ENCODE measurements at places on chromosomes 16 and 17.

GRCh38 chr16:21159281-21159951 is 942 bp downstream of the LDAF1 start:
- H3K27ac ChIP-seq = no peak overlapping the region
- H3K27me3 ChIP-seq = peaks cover 1% of the 10 kb centered on the region
- peak; percentile 36 for DNase-seq
- H3K36me3 ChIP-seq = no peaks in the 10 kb centered on the region

DNA sequence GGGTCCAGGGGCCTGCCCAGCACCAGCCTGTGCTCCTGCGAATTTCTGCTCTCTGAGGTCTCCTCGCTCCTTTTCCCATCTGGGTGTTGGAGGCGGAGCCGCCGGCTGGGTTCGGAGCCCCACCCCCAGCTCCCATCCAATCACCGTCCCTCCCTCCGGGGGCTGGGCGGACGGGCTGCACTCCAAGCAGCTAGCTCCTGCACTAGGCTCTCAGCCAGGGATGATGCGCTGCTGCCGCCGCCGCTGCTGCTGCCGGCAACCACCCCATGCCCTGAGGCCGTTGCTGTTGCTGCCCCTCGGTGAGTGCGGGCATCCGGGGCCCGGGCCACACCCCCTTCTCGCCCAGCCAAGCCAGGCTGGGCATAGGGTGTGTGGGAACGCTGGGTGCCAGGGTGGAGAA is at the start of gene NRN1L:
Gene NRN1L (plus strand): TSS at position 202 of the 400 bp plus-strand sequence. CDS start 19 bp downstream, at position 221.
- peak within 1 kb of the TSS; percentile 34 for H3K27ac ChIP-seq
- peak within 1 kb of the TSS; percentile 10 for H3K4me3 ChIP-seq
- H3K36me3 ChIP-seq = no peaks in the 10 kb centered on the region
- peak; percentile 93 for DNase-seq
- peaks cover 5% of the 10 kb centered on the region for H3K27me3 ChIP-seq
- peaks cover 7% of the 10 kb centered on the region for H3K4me1 ChIP-seq

- H3K27ac ChIP-seq = no peak overlapping the region
- peaks cover 6% of the 10 kb centered on the region for H3K27me3 ChIP-seq
- no peaks in the 10 kb centered on the region for H3K36me3 ChIP-seq
- H3K4me3 ChIP-seq = peak overlapping the region; percentile 57
- peaks cover 31% of the 10 kb centered on the region for H3K4me1 ChIP-seq
Measured at GRCh38 chr17:64964796-64965195, 45.5 kb upstream of the LRRC37A3 start.

DNA sequence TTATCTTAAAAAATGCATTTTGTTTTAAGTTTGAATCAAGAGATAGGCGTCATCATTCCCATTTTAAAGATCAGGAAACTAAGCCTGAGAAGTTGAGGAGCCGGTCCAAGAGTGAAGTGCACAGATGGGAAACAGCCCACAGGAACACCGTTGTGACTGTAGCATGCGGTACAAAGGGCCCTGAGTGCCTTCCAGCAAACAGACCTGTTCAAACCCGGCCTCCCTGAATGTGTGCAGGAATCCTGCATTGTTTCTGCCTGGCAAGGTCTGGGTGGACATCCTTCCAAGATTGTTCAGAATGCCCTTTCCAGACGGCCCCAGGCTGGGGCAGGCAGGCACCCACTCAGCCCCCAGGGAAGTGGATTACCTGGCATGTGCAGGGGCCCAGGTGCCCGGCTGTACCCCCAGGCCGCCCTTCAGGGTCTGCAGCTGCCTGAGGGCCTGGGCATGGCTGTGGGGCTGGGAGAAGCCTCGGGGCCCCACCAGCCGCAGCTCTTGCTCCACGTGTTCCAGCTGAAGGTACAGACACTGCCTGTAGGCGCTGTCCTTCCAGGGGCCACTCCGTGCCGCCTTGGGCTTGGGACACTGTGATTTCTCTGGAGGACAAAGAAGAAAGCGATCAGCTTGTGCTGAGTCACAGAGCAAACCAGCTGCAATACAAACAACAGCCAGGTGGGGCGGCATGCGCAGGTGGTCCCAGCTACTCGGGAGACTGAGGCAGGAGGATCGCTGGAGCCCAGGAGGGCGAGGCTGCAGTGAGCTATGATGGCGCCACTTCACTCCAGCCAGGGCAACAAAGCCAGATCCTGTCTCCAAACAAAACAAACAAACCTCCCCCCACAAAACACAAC is 45.0 kb upstream of the GCSH start:
- DNase-seq = peak; percentile 23
- no peak overlapping the region for H3K4me3 ChIP-seq
- no peaks in the 10 kb centered on the region for H3K36me3 ChIP-seq
- no peak overlapping the region for H3K27ac ChIP-seq
- H3K27me3 ChIP-seq = no peaks in the 10 kb centered on the region

GRCh38 chr16:15396948-15397594 is 1.5 kb downstream of the MPV17L start:
- no peaks in the 10 kb centered on the region for H3K36me3 ChIP-seq
- no peak for DNase-seq
- H3K4me3 ChIP-seq = no peak overlapping the region
- H3K27me3 ChIP-seq = peaks cover 8% of the 10 kb centered on the region
- H3K27ac ChIP-seq = no peak overlapping the region
- no peaks in the 10 kb centered on the region for H3K4me1 ChIP-seq

GRCh38 chr16:16143038-16143763 is 80.1 kb downstream of the ABCC6 start:
- H3K27me3 ChIP-seq = peaks cover 2% of the 10 kb centered on the region
- no peak overlapping the region for H3K27ac ChIP-seq
- DNase-seq = no peak
- H3K36me3 ChIP-seq = no peaks in the 10 kb centered on the region
- H3K4me3 ChIP-seq = no peak overlapping the region

- DNase-seq = no peak
- no peak overlapping the region for H3K27ac ChIP-seq
- no peaks in the 10 kb centered on the region for H3K4me1 ChIP-seq
- no peak overlapping the region for H3K4me3 ChIP-seq
- H3K36me3 ChIP-seq = no peaks in the 10 kb centered on the region
- H3K27me3 ChIP-seq = no peaks in the 10 kb centered on the region
Measured at GRCh38 chr17:54947396-54947795, 21.1 kb downstream of the COX11 start.

GRCh38 chr17:28119046-28119445 is 76.6 kb downstream of the NLK start:
- H3K36me3 ChIP-seq = no peaks in the 10 kb centered on the region
- no peak overlapping the region for H3K27ac ChIP-seq
- no peaks in the 10 kb centered on the region for H3K27me3 ChIP-seq
- H3K4me1 ChIP-seq = no peaks in the 10 kb centered on the region
- no peak overlapping the region for H3K4me3 ChIP-seq

GRCh38 chr17:74096456-74096855 is 107.0 kb upstream of the RPL38 start:
- peak overlapping the region; percentile 6 for H3K4me3 ChIP-seq
- DNase-seq = no peak
- H3K27me3 ChIP-seq = peaks cover 11% of the 10 kb centered on the region
- H3K27ac ChIP-seq = peak overlapping the region; percentile 93
- peaks cover 9% of the 10 kb centered on the region for H3K36me3 ChIP-seq
- H3K4me1 ChIP-seq = peaks cover 22% of the 10 kb centered on the region

DNA sequence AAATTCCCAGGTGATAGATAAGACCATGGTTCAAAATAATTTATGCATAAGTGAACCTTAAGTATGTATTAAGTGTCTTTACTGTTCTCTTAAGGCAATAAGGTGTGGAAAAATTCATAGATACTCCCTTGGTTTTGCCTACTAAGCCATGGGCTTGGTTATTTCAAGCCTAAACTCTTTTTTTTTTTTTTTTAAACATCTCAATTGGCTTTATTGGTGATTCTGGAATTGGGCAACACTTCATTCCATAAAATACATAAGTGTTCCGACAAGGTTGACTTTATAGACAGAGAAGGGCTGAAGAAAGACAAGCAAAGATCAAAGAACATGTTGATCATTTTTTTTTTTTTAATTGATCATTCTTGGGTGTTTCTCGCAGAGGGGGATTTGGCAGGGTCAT is 73.5 kb downstream of the ESRP2 start:
- peak overlapping the region; percentile 85 for H3K27ac ChIP-seq
- DNase-seq = no peak
- peaks cover 2% of the 10 kb centered on the region for H3K4me1 ChIP-seq
- H3K4me3 ChIP-seq = no peak overlapping the region
- H3K27me3 ChIP-seq = no peaks in the 10 kb centered on the region

GRCh38 chr17:45296003-45296832 is 20.6 kb downstream of the MAP3K14 start:
- H3K27me3 ChIP-seq = peaks cover 7% of the 10 kb centered on the region
- H3K27ac ChIP-seq = no peak overlapping the region
- H3K4me3 ChIP-seq = no peak overlapping the region
- no peaks in the 10 kb centered on the region for H3K36me3 ChIP-seq
- DNase-seq = no peak

DNA sequence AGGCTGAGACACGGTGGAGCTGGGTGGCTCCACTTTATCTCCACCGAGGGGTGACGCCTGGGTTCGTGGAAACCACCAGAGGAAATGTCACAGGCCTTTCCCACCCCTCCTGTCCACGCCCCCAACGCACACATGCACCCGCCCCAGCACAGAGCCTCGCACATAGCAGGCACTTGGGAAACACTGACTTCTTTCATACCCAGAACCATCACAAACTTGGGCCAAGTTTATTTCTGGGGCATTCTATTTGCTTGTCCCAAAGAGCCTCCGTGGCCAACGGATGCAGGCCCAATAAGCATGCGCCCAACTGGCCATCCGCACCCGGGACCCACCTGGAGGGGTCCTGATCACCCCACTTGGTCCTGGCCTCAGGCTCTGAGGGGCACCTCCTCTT is 3.3 kb downstream of the BCAR1 start:
- peaks cover 35% of the 10 kb centered on the region for H3K27me3 ChIP-seq
- peak overlapping the region; percentile 62 for H3K27ac ChIP-seq
- no peak for DNase-seq
- H3K4me1 ChIP-seq = peaks cover 40% of the 10 kb centered on the region
- H3K4me3 ChIP-seq = peak overlapping the region; percentile 70

DNA sequence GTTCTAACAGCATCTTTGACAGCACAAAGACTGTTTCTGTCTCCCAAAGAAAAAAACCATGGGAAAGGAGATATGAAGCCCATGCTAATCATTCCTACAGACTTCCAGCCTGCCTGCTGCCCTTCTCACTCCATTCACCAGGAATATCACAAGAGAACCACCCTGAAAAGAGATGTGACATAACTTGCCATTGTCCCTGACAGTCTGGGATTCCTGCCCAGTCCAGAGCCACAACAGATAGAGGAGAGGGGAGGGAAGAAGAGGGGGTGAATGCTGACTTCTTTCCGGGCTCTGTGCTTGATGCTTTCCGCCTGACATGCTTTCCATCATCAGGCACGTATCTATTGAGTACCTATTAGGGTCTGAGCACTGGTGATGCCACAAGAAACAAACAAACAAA is 31.6 kb upstream of the ASIC2 start:
- no peak for DNase-seq
- H3K27ac ChIP-seq = no peak overlapping the region
- H3K36me3 ChIP-seq = no peaks in the 10 kb centered on the region
- no peak overlapping the region for H3K4me3 ChIP-seq

GRCh38 chr17:77892469-77893143 is 65.9 kb upstream of the TNRC6C start:
- no peak overlapping the region for H3K4me3 ChIP-seq
- H3K27ac ChIP-seq = no peak overlapping the region
- DNase-seq = peak; percentile 66
- no peaks in the 10 kb centered on the region for H3K36me3 ChIP-seq

- peak; percentile 27 for DNase-seq
- H3K4me1 ChIP-seq = no peaks in the 10 kb centered on the region
- H3K27ac ChIP-seq = no peak overlapping the region
- no peaks in the 10 kb centered on the region for H3K27me3 ChIP-seq
- no peaks in the 10 kb centered on the region for H3K36me3 ChIP-seq
- no peak overlapping the region for H3K4me3 ChIP-seq
Measured at GRCh38 chr16:82439678-82440293, 187.0 kb upstream of the CDH13 start.

- no peaks in the 10 kb centered on the region for H3K36me3 ChIP-seq
- no peak overlapping the region for H3K27ac ChIP-seq
- H3K4me3 ChIP-seq = no peak overlapping the region
- no peak for DNase-seq
- peaks cover 3% of the 10 kb centered on the region for H3K4me1 ChIP-seq
- peaks cover 3% of the 10 kb centered on the region for H3K27me3 ChIP-seq
Measured at GRCh38 chr16:85735946-85736345, 14.9 kb downstream of the C16orf74 start.

- DNase-seq = no peak
- no peaks in the 10 kb centered on the region for H3K4me1 ChIP-seq
- H3K4me3 ChIP-seq = no peak overlapping the region
- no peaks in the 10 kb centered on the region for H3K36me3 ChIP-seq
- no peak overlapping the region for H3K27ac ChIP-seq
Measured at GRCh38 chr16:83433201-83433600, 374.6 kb upstream of the HSBP1 start.

GRCh38 chr16:83951544-83951943 is 1.5 kb upstream of the OSGIN1 start:
- H3K27me3 ChIP-seq = peaks cover 3% of the 10 kb centered on the region
- peaks cover 6% of the 10 kb centered on the region for H3K4me1 ChIP-seq
- no peak for DNase-seq

DNA sequence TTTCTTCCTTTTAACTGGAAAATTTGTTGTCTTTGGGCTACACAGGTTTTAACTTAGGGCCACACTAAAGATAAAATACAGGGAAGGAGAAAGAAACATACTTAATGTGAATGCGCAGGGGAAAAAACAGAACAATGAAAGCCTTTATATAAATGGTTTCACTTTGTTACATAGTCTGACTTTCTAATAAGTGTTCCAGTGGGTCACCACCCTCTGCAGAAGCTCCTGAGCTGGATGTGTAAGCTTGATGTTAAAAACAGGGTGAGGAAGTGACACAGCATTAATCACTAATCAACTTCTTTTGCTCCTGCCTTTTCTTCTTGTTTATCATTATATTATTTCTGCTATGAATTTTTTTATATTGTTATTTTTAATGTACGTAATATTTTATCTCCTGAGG is 445.6 kb upstream of the CA10 start:
- no peak overlapping the region for H3K27ac ChIP-seq
- no peaks in the 10 kb centered on the region for H3K27me3 ChIP-seq
- DNase-seq = no peak
- H3K4me3 ChIP-seq = no peak overlapping the region

- no peak overlapping the region for H3K4me3 ChIP-seq
- peaks cover 8% of the 10 kb centered on the region for H3K36me3 ChIP-seq
- H3K4me1 ChIP-seq = peaks cover 8% of the 10 kb centered on the region
- peaks cover 2% of the 10 kb centered on the region for H3K27me3 ChIP-seq
- H3K27ac ChIP-seq = no peak overlapping the region
Measured at GRCh38 chr17:64217249-64217691, 45.8 kb downstream of the TEX2 start.

DNA sequence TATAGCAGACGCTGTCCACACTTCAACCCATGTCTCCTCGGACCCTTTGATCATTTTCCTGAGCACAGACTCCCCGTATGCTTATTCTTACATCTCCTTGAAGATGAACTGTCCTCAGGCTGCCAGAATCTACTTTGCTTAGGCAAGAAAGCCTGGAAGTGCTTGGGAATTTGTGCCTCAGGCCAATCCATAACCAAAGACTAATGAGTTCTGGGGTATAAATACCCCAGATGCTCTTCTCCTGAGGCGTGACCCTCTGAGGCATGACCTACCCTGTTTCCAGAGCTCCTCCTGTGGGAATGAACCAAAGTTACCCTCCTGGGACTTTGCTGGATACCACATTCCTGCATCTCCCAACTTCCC is 10.1 kb upstream of the TEKT3 start:
- no peaks in the 10 kb centered on the region for H3K27me3 ChIP-seq
- H3K4me1 ChIP-seq = no peaks in the 10 kb centered on the region
- H3K4me3 ChIP-seq = no peak overlapping the region
- H3K36me3 ChIP-seq = no peaks in the 10 kb centered on the region
- DNase-seq = no peak
- H3K27ac ChIP-seq = no peak overlapping the region
